ENCODE measurements at places on chromosomes 16 and 17. TPM values are rescaled to one million over a fixed set of nuclear protein-coding genes. Genes with fewer than 3 reads are reported as not detected.

The C16orf96 gene
- total RNA-seq, result 0.19 TPM

The BCAS3 gene
- total RNA-seq, result 13.6 TPM

GRCh38 chr16:56228476-56228875 is 37.2 kb downstream of the GNAO1 start:
- no peak overlapping the region for H3K4me3 ChIP-seq
- H3K27ac ChIP-seq, result no peak overlapping the region
- no peak for DNase-seq
- H3K36me3 ChIP-seq, result no peaks in the 10 kb centered on the region

DNA sequence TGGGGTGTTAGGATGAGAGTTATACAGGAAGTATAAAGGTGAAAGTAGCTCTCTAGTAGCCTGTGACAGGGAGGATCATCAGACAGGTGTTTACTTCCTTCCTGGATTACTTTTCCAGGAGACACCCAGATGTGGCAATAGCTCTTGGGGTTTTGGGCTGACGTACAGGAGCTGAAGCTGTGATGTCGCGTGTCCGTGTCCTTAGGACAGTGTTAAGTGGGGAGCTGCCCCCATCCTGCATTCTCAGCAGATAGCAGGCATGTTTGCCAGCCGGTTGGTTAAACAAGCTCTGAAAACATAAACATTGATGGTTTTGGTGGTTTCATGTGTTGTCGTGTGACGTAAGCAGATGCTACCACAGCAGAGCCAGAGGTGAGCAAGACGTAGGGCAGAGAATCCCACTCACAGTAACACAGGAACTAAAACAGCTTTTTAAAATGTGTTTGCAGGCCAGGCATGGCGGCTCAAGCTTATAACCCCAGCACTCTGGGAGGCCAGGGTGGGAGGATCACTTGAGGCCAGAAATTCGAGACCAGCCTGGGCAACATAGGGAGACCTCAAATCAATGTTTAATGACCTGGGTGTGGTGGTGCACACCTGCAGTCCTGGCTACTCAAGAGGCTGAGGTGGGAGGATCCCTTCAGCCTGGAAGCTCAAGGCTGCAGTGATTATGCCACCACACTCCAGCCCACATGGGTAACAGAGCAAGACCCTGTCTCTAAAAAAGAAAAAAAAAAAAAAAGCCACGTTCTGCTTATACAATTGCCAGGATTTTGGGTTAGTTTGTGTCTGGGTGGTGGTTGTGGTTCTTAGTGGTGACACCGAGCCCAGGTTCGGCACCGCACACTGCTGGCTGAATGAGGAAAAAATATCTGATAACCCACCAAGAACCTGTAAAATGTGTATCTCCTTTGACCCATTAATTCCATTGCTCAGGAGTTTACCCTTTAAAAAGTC is 18.2 kb upstream of the IL17C start:
- no peak overlapping the region for H3K27ac ChIP-seq
- no peak for DNase-seq

DNA sequence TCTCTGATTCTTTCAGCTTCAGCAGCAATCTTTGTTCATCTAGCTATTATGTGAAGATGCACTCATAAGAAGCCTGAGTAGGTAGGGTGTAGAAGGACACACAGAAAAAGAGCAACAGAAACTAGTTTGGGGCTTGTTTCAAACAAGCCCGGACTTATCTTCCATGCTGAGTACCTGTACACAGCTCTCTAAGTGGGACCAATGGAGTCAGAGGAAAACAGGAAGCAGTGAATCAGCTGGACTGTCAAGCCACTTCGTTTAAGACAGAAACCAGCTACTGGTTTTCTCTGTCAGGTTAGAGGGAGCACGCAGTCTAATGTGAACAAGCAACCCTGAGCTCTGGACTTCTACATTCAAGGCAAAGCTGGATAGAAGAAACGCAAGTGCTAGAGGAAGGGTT is 16.0 kb downstream of the MAP2K6 start:
- DNase-seq, result no peak
- peak overlapping the region; percentile 34 for H3K27ac ChIP-seq
- no peaks in the 10 kb centered on the region for H3K36me3 ChIP-seq
- no peaks in the 10 kb centered on the region for H3K27me3 ChIP-seq
- H3K4me1 ChIP-seq, result peaks cover 4% of the 10 kb centered on the region

- H3K36me3 ChIP-seq, result peaks cover 35% of the 10 kb centered on the region
- no peak overlapping the region for H3K4me3 ChIP-seq
- no peak for DNase-seq
- no peaks in the 10 kb centered on the region for H3K27me3 ChIP-seq
- peaks cover 13% of the 10 kb centered on the region for H3K4me1 ChIP-seq
These were observed 4.8 kb upstream of the ATXN7L3 start for GRCh38 chr17:44204441-44204882.
